Activated naive CD8-positive, alpha-beta T cell treated with anti-CD3 and anti-CD28 coated beads, Interleukin-2, amount 50 U/mL, for 24 hours (primary cell): ENCODE measurements at places on chromosomes 16 and 17.

DNA sequence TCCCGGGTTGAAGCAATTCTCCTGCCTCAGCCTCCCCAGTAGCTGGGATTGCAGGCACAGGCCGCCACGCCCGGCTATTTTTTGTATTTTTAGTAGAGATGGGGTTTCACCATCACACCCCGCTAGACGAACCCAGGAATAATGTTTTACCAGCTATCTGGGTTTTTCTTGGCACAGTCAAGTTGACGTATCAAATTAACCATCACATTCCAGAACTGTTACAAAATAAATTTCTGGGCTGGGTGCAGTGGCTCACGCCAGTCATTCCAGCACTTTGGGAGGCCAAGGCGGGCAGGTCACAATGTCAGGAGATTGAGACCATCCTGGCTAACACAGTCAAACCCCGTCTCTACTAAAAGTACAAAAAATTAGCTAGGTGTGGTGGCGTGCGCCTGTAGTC is 501.2 kb downstream of the SHISA9 start:
- DNase-seq, result no peak

DNA sequence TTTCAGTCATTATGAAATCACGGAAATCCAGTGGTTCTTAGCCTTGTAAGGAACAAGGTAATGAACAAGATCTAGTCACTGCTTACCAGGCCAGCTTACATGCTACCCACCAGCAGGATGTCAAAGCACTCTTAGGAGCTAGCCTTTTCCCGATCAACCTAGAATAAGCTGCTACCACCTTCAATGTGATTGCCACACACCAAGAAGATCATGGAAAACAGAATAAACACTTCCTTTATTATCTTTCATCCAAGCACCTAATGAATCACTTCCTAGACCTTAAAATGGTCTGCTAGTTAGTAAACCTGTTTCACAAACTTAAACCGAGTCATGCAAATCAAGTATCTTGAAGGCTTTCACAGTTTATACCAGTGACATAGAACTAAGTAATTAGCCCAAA is 5.0 kb downstream of the BBS2 start:
- no peak for DNase-seq

GRCh38 chr16:84673561-84673960 is 25.2 kb downstream of the KLHL36 start:
- DNase-seq, result no peak

GRCh38 chr16:31253642-31254045 is 6.1 kb upstream of the ITGAM start:
- DNase-seq, result peak; percentile 39

- DNase-seq, result no peak
These were observed 38.7 kb upstream of the MRPS23 start for GRCh38 chr17:57888311-57889216.
